ENCODE measurements at places on chromosomes 16 and 17. TPM values are rescaled to one million over a fixed set of nuclear protein-coding genes. Genes with fewer than 3 reads are reported as not detected.

GRCh38 chr17:45823598-45823997 lies 21.1 kb upstream of the SPPL2C start:
- no peak for DNase-seq

DHX58 gene
- 31.3 TPM for total RNA-seq

STX1B gene
- total RNA-seq, result 1.6 TPM

MYH8 gene
- not detected for total RNA-seq

DNA sequence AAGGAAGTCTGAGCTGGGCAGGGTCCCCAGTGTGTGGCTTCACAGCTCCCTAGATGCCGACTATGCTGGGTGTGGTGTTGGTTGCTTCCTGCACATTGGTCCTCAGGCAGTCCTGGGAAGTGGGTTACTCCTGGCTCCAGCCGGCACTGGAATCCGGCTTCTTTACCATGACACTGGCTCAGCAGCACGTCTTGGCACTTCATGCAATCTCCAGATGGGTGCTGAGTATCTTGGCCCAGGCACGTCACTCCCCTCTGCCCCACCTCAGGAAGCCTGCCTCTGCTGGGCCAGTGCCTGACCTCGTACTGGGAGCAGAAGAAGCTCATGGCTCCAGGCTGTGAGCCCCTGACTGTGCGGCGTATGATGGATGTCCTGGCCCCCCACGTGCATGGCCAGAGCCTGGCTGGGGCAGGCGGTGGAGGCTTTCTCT lies 24.5 kb downstream of the FCSK start:
- DNase-seq, result no peak

All from ureter (tissue), 1 donor.